Dorsolateral prefrontal cortex (tissue), 122 donors: ENCODE measurements at places on chromosomes 6 and 20. TPM values are rescaled to one million over a fixed set of nuclear protein-coding genes. Genes with fewer than 3 reads are reported as not detected.

Gene MYLK4
- 2.2 TPM for total RNA-seq

Gene KIF6
- total RNA-seq: 7.1 TPM

Gene EEF1A1
- total RNA-seq: 2,007 TPM

Gene THBS2
- total RNA-seq: 27.7 TPM

Gene PHACTR3
- 97.6 TPM for total RNA-seq

Gene ADGB
- not detected for total RNA-seq

Gene KIF25
- 12.5 TPM for total RNA-seq

Gene FILIP1
- total RNA-seq: 9.3 TPM

Gene ZSCAN31
- 36.4 TPM for total RNA-seq

Gene TMEM200A
- total RNA-seq: 2.5 TPM

Gene RAD21L1
- total RNA-seq: not detected

Gene SLC22A16
- total RNA-seq: not detected
